ENCODE measurements at places on chromosomes 5 and 9. TPM values are rescaled to one million over a fixed set of nuclear protein-coding genes. Genes with fewer than 3 reads are reported as not detected.
A peak's percentile ranks its signal among the peaks of the same experiment; 100 is the strongest.

GRCh38 chr9:5112109-5112592 lies 73.3 kb downstream of the INSL6 start:
- H3K4me1 ChIP-seq: no peaks in the 10 kb centered on the region
- H3K36me3 ChIP-seq: peaks cover 20% of the 10 kb centered on the region
- DNase-seq: peak; percentile 88
- no peaks in the 10 kb centered on the region for H3K27me3 ChIP-seq

Gene RASGEF1C
- not detected for total RNA-seq

DNA sequence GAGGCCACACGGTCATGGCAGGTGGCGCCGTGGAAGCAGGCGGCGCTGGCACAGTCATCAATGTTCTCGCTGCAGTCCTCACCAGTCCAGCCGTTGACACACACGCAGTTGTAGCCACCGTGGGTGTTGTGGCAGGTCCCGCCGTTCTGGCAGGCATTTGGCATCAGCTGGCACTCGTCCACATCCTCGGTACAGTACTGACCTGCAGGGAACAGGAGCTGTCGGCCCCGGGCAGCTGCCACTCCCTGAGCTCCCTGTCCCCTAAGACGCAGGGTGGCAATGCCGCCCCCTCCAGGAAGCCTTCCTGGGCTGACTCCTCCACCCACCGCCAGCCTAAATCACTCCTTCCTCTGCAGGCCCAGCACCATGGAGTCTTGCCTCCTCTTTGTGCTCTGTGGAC lies 27.2 kb downstream of the NOTCH1 start:
- H3K4me3 ChIP-seq: no peak overlapping the region
- no peak overlapping the region for H3K27ac ChIP-seq
- DNase-seq: no peak
- H3K27me3 ChIP-seq: no peaks in the 10 kb centered on the region

DNA sequence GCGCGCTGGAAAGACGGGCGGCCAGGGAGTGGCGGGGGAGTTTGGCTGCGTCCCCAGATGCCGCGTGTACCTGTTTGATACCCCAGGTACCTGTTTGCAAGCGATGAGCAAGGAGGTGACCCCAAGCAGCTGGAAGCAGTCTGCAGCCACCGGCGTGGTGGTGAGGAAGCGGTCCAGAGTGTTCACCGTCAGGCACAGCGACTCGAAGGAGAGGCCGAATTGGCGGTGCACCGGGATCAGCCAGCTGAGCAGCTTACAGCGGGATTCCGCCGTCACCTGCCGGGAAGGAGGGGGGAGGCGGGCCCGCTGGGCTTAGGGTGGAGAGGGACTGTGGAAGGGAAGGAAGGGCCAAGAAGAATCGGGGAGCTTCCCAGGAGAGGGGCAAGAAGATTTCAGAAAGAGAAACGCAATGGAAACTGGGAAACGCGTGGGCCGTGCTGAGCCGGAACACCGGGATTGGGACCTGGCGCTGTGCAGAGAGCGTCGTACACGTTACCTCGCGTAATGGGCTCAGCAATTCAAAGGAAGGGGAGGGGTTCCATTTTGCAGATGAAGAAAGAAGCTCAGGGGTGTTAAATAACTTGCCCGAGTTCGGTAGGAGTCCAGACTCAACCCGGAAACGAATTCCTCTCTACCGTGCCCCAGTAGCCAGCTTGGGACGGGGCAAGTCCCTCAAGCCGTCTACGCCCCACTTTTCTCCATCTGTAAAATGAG lies 980 bp downstream of the CCNO start:
- DNase-seq: no peak
- H3K36me3 ChIP-seq: peaks cover 2% of the 10 kb centered on the region
- H3K4me1 ChIP-seq: peaks cover 32% of the 10 kb centered on the region
- H3K27me3 ChIP-seq: peaks cover 70% of the 10 kb centered on the region
- peak overlapping the region; percentile 32 for H3K27ac ChIP-seq

DNA sequence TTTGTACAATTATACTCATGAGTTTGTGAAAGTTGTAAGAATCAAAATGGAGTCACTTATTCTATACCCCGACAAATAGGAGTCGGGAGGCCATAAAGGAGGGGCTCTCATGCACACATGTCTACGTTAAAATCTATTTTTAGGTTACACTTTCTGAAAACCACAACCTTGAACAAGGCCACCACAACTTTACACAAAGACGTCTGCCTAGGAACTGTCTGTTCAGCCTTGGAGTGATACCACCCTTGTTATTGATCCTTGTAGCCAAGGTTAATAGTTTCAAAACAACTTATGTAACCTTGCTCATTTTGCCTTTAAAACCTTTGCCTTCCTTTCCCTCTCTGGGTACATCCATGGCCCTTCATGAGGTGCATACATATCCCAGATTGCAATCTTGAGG lies 4.1 kb upstream of the NDFIP1 start:
- H3K36me3 ChIP-seq: no peaks in the 10 kb centered on the region
- H3K27ac ChIP-seq: no peak overlapping the region
- H3K4me3 ChIP-seq: no peak overlapping the region
- H3K27me3 ChIP-seq: no peaks in the 10 kb centered on the region
- H3K4me1 ChIP-seq: peaks cover 5% of the 10 kb centered on the region
- DNase-seq: no peak

- H3K36me3 ChIP-seq: peaks cover 2% of the 10 kb centered on the region
- DNase-seq: no peak
- no peak overlapping the region for H3K27ac ChIP-seq
- no peaks in the 10 kb centered on the region for H3K27me3 ChIP-seq
- peaks cover 29% of the 10 kb centered on the region for H3K4me1 ChIP-seq
- no peak overlapping the region for H3K4me3 ChIP-seq
Measured at GRCh38 chr5:108654051-108654450, 93.6 kb upstream of the FER start.
